Sigmoid colon (tissue), 7 donors: ENCODE measurements at places on chromosomes 4 and X.

- DNase-seq: no peak
Measured at GRCh38 chr4:173166491-173166890, 2.1 kb upstream of the GALNT7 start.

- DNase-seq: no peak
Measured at GRCh38 chrX:13420545-13421183, 100.8 kb upstream of the ATXN3L start.

DNA sequence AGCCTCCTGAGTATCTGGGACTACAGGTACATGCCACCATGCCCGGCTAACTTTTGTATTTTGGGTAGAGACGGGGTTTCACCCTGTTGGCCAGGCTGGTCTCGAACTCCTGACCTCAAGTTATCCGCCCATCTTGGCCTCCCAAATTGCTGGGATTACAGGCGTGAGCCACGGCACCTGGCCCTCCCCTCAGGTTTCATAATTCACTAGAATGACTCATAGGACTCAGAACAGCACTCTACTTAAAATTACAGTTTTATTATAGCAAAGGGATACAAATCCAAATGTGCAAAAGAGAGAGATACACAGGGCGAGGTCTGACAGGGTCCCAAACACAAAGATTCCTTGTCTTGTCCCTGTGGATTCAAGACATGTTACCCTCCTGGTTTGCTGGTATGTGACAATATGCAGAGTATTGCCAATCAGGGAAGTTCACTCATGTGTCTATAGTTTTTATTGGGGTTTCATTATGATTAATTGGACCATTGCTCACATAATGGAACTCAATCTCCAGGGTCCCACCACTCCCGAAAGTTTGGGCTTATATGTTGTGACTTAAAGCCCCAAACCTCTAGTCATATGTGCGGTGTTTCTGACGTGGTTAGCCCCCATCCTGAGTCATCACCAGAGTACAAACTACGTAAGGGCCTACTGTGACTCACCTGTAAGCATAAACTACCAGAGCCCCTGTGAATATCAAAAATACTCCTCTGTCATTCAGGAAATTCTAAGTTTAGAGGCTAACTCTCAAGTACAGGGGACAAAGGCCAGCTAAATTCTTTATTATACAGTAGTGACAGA is 5.2 kb downstream of the YIPF6 start:
- DNase-seq: no peak

DNA sequence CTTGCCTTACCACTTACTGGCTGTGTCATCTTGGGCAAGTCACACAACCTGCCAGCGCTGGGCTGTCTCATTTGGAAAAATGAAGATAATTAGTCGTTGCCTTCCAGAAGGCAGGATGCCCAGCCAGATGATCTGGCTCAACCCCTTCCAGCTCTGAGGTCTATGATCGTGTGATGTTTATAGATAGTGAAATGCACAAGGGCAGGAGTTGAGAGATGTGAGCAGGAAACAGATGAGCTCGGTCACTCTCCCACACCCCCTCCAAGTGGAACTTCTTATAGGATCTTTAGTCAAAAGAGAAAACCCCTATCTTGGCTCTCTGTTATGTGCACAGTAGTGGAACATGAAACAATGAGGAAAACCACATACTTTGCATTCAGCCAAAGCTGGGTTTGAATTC is 336.8 kb upstream of the PPARGC1A start:
- DNase-seq: no peak

DNA sequence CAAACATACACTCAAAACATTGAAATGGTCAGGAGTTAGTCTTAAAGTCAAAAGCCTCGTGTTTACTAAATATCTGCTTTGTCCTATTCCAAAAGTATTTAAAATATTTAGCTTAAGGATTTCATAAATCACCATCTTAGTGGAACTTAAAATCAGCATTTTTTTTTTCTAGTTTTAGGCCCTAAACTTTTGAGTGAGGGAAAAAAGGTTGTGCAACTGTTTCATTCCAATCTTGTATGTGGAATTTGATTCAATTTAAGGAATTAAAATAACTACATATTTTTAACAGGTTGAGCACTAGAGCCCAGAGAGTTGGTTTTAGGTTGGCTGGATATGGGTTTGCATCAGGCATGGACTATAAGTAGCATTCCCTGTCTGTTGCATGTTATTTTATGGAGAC is 35.7 kb upstream of the ANK2 start:
- DNase-seq: no peak

- DNase-seq: no peak
Measured at GRCh38 chrX:17610788-17611187, 126.5 kb upstream of the SCML1 start.

DNA sequence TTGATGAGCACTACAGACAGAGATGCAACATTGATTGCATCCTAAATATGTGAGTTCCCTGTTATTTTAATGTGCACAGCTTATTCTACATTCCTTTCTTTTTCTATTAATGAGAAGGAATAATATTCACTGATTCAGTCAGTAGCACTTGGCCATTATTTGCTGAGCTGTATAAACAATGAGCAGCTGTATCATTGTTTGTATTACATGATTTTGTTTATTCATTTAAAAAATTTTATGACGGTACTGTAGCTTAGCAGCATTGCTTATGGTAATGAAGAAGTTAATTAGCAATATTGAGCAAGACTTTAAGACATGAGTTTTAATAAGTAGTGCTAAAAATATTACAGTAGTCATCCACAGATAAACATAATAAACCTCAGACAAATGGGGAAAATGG is 582.0 kb downstream of the ADGRL3 start:
- DNase-seq: no peak

DNA sequence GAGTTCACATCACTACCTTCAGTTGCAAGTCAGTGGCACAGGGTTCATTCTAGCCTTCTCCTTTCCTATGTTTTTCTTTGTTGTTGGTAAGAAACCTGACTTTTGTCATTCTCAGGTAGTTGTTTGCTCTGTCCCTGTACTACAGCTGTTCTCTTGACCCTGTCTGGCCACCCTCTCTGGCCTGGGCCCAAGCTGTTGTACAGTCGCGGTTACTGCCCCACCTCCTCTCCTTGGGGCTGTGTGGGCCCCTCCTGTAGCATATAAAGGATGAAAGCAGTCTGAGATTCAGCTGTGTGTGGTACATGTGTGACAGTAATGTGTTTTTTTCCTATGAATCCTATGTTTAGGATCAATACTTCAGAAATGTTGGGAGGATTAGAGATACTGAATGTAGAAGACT is 12.5 kb downstream of the MOB1B start:
- DNase-seq: no peak

- DNase-seq: no peak
Measured at GRCh38 chrX:101749436-101749835, 89.8 kb upstream of the ARMCX2 start.

- no peak for DNase-seq
Measured at GRCh38 chrX:118718737-118719136, 8.7 kb upstream of the IL13RA1 start.

GRCh38 chr4:136495076-136495475 is 1037.2 kb downstream of the PCDH18 start:
- DNase-seq: no peak

DNA sequence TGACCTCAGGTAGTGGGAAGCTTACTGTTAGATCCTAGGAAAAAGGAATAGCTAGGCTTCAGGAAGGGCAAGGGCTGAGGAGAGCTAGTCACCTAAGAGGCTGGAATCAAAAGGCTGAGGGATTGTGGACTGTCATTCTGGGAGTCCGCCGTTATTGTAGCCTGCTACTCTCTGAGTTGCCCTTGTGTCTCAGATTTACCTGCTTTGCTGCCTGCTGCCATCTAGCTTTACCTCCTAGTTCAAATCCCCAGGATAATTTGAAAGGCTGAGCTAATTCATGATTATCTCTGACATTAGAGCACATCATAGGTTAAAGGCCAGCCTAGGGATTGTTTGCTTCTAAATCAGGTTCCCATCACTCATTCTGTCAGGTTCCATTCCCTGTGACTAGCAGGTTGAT is 120.2 kb downstream of the FHIP1A start:
- DNase-seq: no peak

DNA sequence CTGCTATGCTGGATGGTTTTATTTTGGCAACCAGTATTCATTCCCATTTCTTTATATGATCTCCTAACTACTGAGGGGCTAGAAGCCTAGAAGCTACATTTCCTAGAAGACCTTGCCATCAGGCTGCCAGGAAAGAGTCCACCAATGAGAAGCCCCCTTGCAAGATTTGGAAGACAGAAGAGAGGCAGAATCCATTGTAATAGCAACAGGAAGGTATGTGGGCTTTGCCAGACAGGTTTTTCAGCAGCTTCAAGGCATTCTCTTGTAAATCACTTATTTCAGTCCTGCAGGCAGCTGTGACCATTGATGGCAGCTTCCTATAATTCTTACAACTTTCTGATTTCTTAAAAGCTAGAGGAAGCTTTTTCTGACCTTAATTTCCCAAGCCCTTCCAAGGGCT is 148.3 kb upstream of the NHS start:
- DNase-seq: no peak

GRCh38 chr4:152956650-152957436 is 20.7 kb downstream of the FHDC1 start:
- DNase-seq: no peak

DNA sequence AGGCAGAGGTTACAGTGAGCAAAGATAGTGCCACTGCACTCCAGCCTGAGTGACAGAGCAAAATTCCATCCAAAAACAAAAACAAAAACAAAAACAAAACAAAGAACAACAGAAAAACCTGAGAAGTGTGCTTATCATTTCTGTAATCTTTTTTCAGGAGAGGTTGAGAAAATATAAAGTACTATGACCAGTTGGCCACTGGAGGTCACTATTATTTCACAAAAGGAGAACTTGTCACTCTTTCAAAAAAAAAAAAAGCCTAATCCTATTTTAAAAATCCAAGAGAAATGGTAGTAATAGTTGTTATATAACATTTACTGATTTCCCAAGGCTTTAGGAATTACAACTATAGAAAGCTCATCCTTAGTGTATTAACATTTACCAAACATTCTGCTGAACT is 24.9 kb upstream of the RNF150 start:
- DNase-seq: no peak

GRCh38 chrX:1591863-1592469 is 562 bp downstream of the AKAP17A start:
- DNase-seq: no peak

GRCh38 chr4:137740141-137740540 is 207.8 kb upstream of the PCDH18 start:
- DNase-seq: no peak

DNA sequence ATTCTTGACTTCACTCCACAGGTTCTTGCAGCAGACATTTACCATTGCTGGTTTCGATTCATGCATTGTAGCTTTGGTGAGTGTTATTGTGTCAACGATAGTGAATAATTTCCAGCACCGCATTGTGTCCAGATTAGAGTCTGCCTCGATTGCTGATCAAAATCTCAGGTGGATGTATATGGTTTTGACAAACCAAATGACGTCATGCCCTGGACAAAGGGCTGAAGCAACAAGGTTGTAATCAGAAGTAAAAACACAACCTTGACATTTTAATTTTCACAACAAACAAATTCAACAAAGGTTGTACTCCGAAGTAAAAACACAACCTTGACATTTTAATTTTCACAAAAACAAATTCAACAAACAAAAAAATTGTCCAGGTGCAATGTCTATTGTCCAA is 81.1 kb upstream of the WWC2 start:
- no peak for DNase-seq

DNA sequence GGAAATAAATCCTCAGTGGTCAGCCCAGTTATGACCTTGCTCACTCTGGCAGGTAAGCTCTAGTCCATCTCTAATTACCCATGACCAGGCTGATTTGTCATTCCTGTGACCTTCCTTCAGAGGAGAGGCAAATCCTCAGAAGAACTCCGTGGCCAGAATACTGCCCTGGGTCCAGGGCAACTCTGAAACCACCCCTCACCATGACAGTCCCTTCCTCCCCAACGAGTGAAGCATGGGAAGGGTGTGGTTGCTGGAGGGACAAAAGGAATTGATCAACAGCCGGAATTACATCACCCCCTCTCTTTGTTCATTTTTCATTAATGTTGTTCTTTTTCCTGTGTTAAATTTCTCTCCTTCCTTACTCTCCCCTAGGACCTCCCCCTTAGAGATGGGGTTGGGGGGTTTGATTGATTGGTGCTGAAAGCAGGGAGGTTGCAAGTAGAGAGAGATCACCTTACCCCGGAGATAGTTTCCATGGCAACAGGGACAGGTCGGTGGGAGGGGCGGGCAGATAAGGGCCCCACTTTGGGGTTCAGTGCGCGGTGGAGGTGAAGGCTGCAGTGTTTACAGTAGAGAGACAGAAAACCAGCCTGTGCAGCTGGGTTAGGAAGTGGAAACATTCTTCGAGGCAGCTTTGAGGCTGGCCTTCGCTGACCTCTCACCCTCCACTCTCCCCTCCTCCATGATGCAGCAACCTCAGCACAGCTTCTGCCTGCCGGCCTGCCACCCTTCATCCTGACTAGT is 647.4 kb downstream of the BCOR start:
- no peak for DNase-seq
